Activated CD4-positive, alpha-beta T cell treated with anti-CD3 and anti-CD28 coated beads for 36 hours (primary cell): ENCODE measurements at places on chromosomes 13 and 19. TPM values are rescaled to one million over a fixed set of nuclear protein-coding genes. Genes with fewer than 3 reads are reported as not detected.

GRCh38 chr19:47362321-47362720 is 13.2 kb downstream of the DHX34 start:
- no peak overlapping the region for H3K4me3 ChIP-seq
- H3K36me3 ChIP-seq, result peaks cover 59% of the 10 kb centered on the region
- no peak for DNase-seq
- H3K4me1 ChIP-seq, result no peaks in the 10 kb centered on the region

DNA sequence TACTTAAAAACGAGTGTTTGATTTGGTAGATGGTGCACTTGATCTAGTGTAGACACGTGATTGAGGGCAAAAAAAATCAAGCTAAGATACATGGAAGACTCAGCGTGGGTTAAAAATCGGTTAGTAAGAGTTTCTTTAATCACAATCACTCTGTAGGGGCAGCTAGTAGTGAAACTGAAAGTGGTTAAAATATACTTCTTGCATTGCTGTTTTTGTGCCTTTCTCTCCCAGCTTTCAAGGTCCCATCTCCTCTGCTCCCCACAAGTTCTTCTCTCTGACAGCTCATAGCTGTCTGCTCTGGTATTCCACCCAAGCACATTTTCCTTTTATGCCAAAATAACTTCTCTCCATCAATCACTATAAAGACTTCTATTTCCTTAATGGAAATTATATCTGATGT is 1089.7 kb downstream of the EFNB2 start:
- no peak overlapping the region for H3K27ac ChIP-seq
- H3K27me3 ChIP-seq, result no peaks in the 10 kb centered on the region
- no peak for DNase-seq
- no peak overlapping the region for H3K4me3 ChIP-seq
- peaks cover 5% of the 10 kb centered on the region for H3K4me1 ChIP-seq

DNA sequence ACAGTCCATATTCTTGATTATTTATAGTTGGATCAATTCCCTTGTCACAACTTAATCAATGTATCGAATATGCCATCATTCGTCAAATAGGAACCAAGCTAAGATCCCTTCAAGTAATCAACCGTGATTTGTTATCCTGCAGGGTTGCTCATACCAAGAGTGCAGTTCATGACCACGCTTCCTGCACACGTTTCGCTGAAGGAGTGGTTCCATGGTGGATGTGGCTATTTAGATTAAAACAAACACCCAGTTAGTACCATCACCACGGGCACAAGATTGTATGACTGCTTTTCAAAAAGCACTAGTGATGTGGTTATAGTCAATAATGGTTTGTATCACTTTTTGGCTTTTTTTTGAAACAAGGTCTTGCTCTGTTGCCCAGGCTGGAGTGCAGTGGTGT is 41.1 kb upstream of the CCNE1 start:
- no peaks in the 10 kb centered on the region for H3K4me1 ChIP-seq
- H3K27ac ChIP-seq, result no peak overlapping the region
- no peaks in the 10 kb centered on the region for H3K27me3 ChIP-seq
- DNase-seq, result peak; percentile 43
- no peaks in the 10 kb centered on the region for H3K36me3 ChIP-seq

- H3K36me3 ChIP-seq, result peaks cover 22% of the 10 kb centered on the region
- H3K4me3 ChIP-seq, result no peak overlapping the region
- H3K27me3 ChIP-seq, result no peaks in the 10 kb centered on the region
- H3K27ac ChIP-seq, result no peak overlapping the region
Measured at GRCh38 chr19:17049711-17050280, 23.2 kb upstream of the CPAMD8 start.

DNA sequence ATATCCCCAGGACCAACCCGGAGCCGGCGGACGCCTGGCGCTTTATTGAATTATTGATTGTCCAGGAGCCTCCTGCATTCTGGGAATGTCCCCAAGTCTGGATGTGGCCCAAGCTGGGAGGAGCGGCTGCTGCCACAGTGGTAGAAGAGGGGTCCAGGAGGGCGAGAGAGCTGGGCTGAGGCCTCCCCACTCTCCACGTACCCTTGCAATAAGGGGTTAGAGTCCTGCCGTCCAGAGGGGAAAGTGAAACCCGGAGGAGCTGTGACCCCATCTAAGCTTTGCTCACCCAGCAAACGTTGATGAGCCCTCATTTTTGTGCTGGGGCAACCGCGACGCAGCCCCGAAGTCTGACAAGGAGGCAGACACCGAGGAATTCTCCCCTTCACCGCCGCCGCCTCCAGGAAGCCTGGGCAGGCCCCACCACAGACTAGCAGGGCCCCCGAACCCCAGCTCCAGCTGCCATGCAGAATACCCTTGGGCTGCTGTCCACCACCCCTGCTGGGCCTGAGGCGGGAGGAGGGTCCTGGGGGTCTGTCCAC is 1.4 kb upstream of the C2CD4C start:
- H3K27ac ChIP-seq, result no peak overlapping the region
- DNase-seq, result no peak
- H3K36me3 ChIP-seq, result no peaks in the 10 kb centered on the region

Gene IZUMO1
- not detected for total RNA-seq

DNA sequence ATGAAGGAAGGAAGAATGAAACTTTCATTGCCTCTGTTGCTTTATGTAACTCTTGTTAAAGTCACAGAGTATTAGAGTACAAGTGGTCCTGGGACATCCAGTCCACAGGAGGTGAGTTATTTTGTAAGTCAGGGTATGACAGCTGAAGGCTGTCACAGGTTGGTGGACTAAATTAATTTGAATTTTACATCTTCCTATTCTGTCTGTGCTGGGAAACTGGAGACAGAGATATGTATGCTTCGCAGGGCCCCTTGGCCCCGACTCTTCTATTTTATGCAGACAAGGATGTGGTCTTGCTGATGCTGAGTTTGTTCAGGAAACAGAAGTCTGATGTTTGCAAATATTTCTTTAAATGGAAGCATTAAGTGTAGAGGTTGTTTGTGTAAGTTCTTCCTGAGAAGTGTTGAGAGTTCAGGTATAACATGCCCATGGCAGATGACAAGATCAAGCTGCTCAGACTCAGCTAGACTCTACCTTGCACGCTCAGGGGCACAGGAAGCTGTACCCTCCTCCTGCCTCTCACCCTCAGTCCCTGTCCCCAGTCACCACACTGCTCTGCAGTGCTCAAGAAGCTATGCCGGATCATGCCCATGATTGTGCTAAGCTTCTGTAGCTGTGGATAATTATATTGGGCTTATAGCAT is 23.4 kb downstream of the RASL11A start:
- no peaks in the 10 kb centered on the region for H3K36me3 ChIP-seq
- peak; percentile 19 for DNase-seq
- H3K27me3 ChIP-seq, result no peaks in the 10 kb centered on the region
- H3K4me3 ChIP-seq, result no peak overlapping the region
- peaks cover 36% of the 10 kb centered on the region for H3K4me1 ChIP-seq

Gene GPR12
- not detected for total RNA-seq

- no peak for DNase-seq
- peak overlapping the region; percentile 83 for H3K4me3 ChIP-seq
- H3K4me1 ChIP-seq, result peaks cover 38% of the 10 kb centered on the region
- no peaks in the 10 kb centered on the region for H3K36me3 ChIP-seq
- peaks cover 6% of the 10 kb centered on the region for H3K27me3 ChIP-seq
Measured at GRCh38 chr19:1240925-1241324, 626 bp upstream of the ATP5F1D start.

Gene RETN
- total RNA-seq, result not detected

Gene PDX1
- total RNA-seq, result not detected

- H3K4me1 ChIP-seq, result no peaks in the 10 kb centered on the region
- H3K4me3 ChIP-seq, result no peak overlapping the region
- no peaks in the 10 kb centered on the region for H3K36me3 ChIP-seq
- no peak for DNase-seq
- H3K27ac ChIP-seq, result no peak overlapping the region
- no peaks in the 10 kb centered on the region for H3K27me3 ChIP-seq
Measured at GRCh38 chr13:27504868-27505194, 54.5 kb upstream of the MTIF3 start.

DNA sequence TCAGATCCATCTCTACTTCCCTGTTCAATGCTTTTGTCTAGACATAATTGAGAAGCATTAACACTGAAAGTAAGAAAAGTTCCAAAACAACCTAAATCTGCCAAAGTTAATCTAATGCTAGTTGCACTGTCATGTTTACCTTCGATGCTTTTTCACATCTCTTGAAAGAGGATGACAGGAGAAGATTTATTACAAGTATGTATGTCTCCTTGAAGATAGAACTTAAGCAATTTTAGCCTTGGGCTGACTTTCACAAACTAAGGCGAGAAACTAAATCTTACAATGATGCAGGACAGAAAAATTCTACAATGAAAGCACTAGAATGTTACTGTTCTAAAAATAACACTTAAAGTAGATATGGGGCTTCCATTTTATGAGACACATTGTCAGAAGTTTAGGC is 64.0 kb downstream of the MIPEP start:
- H3K4me1 ChIP-seq, result no peaks in the 10 kb centered on the region
- no peak overlapping the region for H3K4me3 ChIP-seq
- no peaks in the 10 kb centered on the region for H3K27me3 ChIP-seq
- H3K27ac ChIP-seq, result no peak overlapping the region
- no peak for DNase-seq

DNA sequence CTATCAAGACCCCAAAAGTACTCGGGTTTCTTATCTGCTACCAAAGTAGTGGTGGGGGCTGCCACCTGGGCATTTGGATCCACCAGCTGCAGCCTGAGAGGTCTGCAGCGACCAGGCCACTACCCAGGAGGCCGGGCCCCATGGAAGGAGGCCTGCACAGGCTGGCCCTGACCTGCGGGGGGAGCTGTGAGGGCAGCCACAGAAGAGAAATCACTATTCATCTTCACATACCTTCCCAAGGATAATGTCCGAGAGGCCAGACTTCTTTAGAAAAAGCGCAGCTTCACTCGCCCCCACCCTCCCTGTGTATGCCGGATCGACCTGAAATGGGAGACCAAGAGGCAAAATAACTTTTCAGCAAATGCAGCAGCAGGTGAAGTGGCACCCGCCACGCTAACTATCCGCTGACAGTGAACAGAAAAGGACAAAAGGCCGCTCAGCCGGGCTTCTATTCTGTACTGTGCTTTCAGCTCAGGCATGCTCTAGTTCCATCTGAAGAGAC is 30.1 kb downstream of the EPS15L1 start:
- no peak overlapping the region for H3K27ac ChIP-seq
- H3K4me1 ChIP-seq, result peaks cover 21% of the 10 kb centered on the region
- no peaks in the 10 kb centered on the region for H3K27me3 ChIP-seq
- no peak overlapping the region for H3K4me3 ChIP-seq

GRCh38 chr19:58229255-58229639 is 533 bp downstream of the ZNF544 start:
- H3K4me1 ChIP-seq, result peaks cover 24% of the 10 kb centered on the region
- H3K27me3 ChIP-seq, result no peaks in the 10 kb centered on the region
- H3K4me3 ChIP-seq, result peak overlapping the region; percentile 91
- peaks cover 66% of the 10 kb centered on the region for H3K36me3 ChIP-seq

DNA sequence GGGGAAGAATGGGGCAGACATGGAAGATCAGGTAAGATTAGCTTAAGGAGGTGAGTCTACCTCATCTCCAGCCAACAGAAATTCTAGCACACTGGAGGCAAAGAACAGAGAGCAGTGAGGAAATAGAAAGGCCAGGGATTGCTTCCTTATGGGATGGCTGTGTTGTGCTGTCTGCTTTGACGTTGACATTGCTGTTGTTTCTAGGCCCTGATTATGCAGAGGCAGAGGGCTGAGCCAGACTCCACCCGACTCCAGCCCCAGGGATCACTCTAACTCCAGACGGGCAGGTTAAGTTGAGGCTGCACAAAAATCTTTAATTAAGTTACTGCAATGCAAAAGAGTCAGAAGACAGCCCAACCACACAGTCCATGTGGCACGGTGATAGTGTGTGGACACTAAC is 24.1 kb downstream of the CRYL1 start:
- H3K4me1 ChIP-seq, result no peaks in the 10 kb centered on the region
- no peaks in the 10 kb centered on the region for H3K27me3 ChIP-seq
- H3K27ac ChIP-seq, result no peak overlapping the region

- no peaks in the 10 kb centered on the region for H3K4me1 ChIP-seq
- H3K27me3 ChIP-seq, result no peaks in the 10 kb centered on the region
- H3K27ac ChIP-seq, result no peak overlapping the region
- peaks cover 2% of the 10 kb centered on the region for H3K36me3 ChIP-seq
- no peak overlapping the region for H3K4me3 ChIP-seq
- no peak for DNase-seq
Measured at GRCh38 chr13:72025836-72026235, 158.8 kb upstream of the DACH1 start.
